ENCODE measurements at places on chromosomes 11 and 22.

- DNase-seq: no peak
Measured at GRCh38 chr11:46553814-46554212, 40.0 kb downstream of the AMBRA1 start.

- no peak for DNase-seq
Measured at GRCh38 chr11:100883830-100884229, 196.7 kb downstream of the ARHGAP42 start.

GRCh38 chr11:2691355-2691761, 8.4 kb downstream of the KCNQ1OT1 start:
- no peak for DNase-seq

- no peak for DNase-seq
Measured at GRCh38 chr22:25655371-25655935, 86.5 kb upstream of the MYO18B start.

DNA sequence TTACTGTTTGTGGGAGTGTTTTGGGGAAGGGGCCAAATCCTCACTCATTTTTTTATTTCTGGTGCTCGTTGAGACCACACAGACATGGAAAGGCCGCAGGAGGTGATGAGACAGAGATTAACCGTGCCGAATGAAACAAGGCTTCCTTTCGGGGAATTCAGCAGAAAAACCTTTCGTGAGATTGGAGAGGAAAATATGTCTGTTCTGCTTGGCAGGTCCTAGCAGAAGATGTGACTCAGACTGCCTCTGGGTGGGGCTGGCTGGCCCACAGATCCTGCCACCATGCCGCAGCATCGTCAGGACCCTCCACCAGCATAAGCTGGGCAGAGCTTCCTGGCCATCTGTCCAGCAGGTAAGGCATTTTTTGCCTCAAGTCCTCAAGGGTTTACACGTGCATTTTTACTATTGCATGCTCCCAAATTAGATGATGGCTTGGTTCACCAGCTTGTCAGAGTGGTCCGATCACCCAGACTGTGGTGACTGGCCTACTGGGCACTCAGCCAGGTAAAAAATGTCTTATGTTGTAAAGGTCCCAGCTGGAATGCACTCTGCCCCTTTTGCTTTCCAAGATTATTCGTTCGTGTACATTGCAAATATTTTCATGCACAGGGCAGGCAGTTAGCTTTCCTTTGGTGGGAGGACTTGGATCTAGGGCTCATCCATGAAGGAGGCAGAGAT, 1.5 kb downstream of the DDB2 start:
- peak; percentile 52 for DNase-seq

GRCh38 chr11:80849253-80849652, 1408.4 kb upstream of the TENM4 start:
- DNase-seq: no peak
